LHCN-M2 (cell line): ENCODE measurements at places on chromosomes 13 and 19. TPM values are rescaled to one million over a fixed set of nuclear protein-coding genes. Genes with fewer than 3 reads are reported as not detected.

GRCh38 chr13:51478418-51479198, 25.8 kb upstream of the INTS6 start:
- no peak for DNase-seq

DNA sequence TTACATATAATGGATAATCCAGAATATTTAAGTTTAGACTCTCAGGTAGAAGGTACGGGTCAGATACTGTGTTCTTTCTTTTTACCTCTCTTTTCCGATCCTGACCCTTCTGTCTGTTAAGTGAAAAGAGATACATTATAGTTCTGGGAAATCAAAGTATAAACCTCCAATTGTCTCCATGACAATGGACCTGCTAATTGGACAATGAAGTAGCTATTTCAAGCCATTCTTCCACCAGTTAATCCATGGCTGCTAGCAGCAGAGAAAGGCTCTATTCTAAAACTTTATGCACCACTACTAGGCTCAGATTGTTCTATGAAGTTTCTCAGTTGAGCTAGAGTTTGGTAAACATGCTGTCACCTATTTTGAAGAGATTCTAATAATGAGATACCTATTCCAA, 8.3 kb upstream of the NBEA start:
- no peak for DNase-seq

Gene LRCH1
- total RNA-seq: 4.9 and 5.3 TPM in 2 replicates

Gene POLRMT
- total RNA-seq: 42.4 and 44.4 TPM in 2 replicates
